ENCODE measurements at places on chromosomes 5 and 9. TPM values are rescaled to one million over a fixed set of nuclear protein-coding genes. Genes with fewer than 3 reads are reported as not detected.
A peak's percentile ranks its signal among the peaks of the same experiment; 100 is the strongest.

PCDHGA7 gene
- 2.1 TPM for polyA plus RNA-seq

- peak; percentile 4 for DNase-seq
Observed at GRCh38 chr9:3006851-3007250, 163.0 kb upstream of the PUM3 start.

- no peak for DNase-seq
Observed at GRCh38 chr5:98775246-98776065, 2.0 kb downstream of the RGMB start.

- no peak for DNase-seq
Observed at GRCh38 chr5:3958389-3958788, 362.8 kb downstream of the IRX1 start.

- no peak for DNase-seq
Observed at GRCh38 chr5:56699538-56699937, 115.8 kb upstream of the MAP3K1 start.

GRCh38 chr9:84903963-84904362 lies 234.4 kb downstream of the NTRK2 start:
- no peak for DNase-seq

DNA sequence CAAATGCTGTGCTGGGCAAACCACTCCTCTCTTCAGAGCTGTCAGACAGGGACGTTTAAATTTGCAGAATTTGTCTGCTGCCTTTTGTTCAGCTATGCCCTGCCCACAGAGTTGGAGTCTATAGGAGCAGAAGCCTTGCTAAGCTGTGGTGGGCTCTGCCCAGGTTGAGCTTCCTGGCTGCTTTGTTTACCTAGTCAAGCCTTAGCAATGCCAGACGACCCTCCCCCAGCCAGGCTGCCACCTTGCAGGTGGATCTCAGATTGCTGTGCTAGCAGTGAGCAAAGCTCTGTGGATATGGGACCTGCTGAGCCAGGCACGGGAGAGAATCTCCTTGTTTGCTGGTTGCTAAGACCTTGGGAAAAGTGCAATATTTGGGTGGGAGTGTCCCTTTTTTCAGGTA lies 314.9 kb downstream of the NNT start:
- DNase-seq = no peak

SNCB gene
- not detected for polyA plus RNA-seq

GCNT4 gene
- polyA plus RNA-seq = 16.0 TPM

GRCh38 chr9:115211413-115212124 lies 93.6 kb upstream of the TNC start:
- DNase-seq = no peak

PTPRD gene
- polyA plus RNA-seq = 119 TPM

FOXE1 gene
- 0.04 TPM for polyA plus RNA-seq

- no peak for DNase-seq
Observed at GRCh38 chr9:102054811-102055210, 316.4 kb upstream of the GRIN3A start.

GRCh38 chr9:3058409-3058808 lies 214.5 kb upstream of the PUM3 start:
- DNase-seq = no peak

DNA sequence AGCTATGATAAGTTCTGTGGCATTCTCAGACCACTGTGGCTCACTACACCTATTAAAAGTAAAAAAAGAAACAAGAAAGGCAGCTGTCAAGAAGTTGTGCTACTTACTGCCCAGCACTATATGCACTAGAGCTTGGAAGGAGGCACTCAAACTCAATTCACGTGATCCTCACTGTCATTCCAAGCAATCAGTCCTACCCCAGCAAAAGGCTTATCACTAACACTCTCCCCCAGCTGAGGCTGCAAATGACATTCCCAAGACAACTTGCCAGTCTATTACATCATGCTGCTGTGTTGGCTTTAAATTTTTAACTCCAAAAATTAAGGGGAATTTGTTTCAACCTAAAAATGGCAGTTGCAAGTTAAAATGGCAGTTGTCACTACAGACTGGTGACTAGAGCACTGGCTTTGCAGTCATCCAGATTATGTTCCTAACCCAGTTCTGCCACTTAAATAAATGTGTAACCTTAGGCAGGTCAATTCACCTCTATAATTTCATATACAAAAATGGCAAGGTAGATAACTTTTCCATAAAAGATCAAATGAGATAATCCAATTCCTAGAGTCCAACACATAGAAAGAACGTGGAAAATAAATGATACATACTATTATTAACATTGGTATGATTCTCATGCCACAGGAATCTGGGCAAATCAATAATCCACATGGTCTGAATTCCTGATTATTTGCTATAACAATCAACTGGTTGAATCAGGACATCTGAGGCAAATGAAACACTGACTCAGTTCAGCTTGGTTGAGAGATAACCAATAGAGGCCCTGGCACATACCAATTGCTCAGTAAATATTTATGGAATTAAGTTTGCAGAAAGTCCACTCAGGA lies 52.4 kb downstream of the FBXW11 start:
- no peak for DNase-seq

DNA sequence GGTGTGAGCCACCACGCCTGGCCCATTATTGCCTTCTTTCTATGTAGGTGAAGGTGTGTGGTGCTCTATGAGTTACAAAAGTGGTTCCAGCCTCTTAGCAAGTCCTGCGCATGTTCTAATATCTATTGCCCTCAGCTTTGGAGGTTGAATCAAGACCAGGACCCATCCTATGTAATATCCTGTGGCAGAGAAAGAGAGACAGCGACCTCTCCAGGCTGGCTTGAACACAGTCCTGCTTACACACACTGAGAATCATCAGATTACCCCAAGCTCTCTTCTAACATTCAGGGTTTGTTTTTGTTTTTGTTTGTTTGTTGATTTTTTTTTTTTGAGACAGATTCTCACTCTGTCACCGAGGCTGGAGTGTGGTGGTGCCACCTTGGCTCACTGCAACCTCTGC lies 94.7 kb upstream of the OSMR start:
- no peak for DNase-seq

NR6A1 gene
- polyA plus RNA-seq = 0.87 TPM

FOXI1 gene
- polyA plus RNA-seq = 5.6 TPM

PDE8B gene
- 7.7 TPM for polyA plus RNA-seq

DNA sequence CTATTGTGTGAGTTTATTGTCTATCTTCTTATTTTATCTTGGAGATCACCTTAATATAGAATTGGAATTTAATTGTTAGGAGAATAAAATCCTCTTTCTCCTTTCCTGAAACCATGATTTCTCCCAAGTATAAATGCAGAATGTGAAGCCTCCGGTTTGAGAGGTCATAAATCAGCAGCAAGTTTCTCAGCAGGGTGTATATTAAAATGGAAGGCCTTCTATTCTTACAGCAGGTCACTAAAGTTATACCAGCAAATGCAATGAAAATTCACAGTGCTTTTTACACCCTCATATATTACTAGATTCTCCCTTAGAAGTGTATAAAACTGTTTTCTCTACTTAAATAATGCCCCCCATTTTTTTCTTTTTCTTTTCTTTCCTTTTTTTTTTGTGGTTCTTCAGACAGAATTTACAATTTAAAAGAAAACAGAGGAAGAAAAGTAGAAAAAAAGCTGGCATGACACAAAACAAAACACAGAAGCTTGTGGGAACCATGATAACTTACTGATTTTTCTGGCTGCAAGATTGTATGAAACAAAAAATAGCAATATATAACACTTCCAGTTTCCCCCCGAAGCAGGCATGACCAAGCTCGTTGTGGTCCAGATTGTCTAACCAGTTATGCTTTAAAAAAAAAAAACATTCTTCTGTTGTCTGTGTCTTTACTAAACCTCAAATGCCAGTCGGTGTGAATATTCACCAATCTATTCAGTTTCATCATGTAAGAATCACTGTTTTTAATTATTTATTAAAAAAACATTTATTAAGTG lies 211.2 kb downstream of the RAB3C start:
- no peak for DNase-seq

- no peak for DNase-seq
Observed at GRCh38 chr5:96279801-96280542, 153.1 kb downstream of the PCSK1 start.

DNA sequence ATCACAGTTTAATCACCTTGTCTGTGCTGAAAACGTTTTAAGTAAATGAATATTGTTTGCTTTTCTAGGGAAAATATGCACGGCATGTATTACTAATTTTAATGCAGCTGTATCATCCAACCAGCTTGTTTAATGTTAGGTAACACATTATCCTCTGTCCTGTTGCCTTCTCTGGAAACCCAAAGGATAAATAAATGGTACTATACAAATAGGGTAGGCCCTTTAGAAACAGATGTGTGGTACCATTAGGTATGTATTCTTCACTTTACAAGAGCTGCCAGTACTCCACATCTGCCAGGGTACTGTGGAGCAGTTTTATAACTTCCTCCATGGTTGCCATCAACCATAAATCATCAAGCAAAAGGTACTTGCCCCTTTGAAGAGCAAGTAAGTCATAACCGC lies 42.9 kb downstream of the FAF2 start:
- no peak for DNase-seq

PRDM9 gene
- polyA plus RNA-seq = not detected

SLC34A3 gene
- polyA plus RNA-seq = 6.9 TPM

DNA sequence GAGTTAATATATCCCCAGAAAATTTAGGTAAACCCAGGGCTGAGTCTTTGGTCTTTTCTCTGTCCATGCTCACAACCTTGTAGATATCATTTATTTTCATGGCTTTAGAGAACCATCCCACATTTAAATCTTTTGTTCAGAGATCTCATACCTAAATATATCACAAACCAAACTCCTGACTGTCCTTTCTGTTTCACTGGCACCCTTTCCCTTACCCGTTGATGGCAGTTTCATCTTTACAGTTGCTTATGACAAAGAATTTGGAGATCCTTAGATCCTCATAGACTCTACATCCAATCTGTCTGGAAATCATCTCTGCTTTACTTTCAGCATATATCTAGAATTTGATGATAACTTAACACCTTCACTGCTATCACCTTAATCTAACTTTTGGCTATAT lies 19.2 kb downstream of the RNF180 start:
- DNase-seq = no peak

Measured in right renal pelvis (tissue), 4 donors.